Naive B cell (primary cell): ENCODE measurements at places on chromosomes 3 and 15. TPM values are rescaled to one million over a fixed set of nuclear protein-coding genes. Genes with fewer than 3 reads are reported as not detected.

DNA sequence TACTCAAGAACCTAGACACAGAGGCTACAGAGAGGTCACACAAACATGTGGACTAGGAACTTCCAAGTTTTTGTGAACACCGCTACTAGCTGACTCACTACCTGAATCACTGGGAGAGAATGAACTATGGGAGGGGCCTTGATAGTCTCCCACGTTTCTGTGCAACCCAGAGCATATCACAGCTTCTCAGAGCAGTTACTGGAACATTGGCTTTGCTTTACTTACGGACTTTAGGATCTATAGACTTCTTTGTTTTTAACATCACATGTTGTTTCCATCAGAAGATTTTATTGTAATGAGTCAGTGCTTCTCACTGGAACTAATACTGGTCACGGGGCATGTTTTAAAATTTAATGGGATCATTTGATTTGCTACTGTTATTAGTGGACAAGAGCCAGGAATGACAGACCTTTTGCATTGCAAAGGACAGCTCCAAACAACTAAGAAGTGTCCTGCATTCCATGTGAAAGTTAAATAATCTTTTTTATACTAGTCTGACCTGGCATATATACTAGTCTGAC lies 35.6 kb downstream of the RTP4 start:
- peaks cover 49% of the 10 kb centered on the region for H3K27me3 ChIP-seq
- H3K27ac ChIP-seq: no peak overlapping the region
- no peak overlapping the region for H3K4me3 ChIP-seq
- no peaks in the 10 kb centered on the region for H3K36me3 ChIP-seq
- no peak for DNase-seq

DNA sequence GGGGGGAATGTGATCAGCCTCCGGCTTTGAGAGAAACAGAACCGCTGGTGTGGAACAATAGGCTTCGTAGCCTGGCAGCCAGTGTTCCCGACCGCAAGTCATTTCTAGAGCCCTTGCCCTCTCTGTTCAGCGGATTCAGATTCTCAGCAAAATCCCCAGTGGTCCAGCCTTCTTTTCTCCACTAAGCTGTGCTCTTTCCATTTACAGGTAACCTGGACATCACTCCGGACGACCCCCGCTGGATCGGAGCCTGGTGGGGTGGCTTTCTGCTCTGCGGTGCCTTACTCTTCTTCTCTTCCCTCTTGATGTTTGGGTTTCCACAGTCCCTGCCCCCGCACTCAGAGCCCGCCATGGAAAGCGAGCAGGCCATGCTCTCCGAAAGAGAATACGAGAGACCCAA lies 250.6 kb downstream of the SLCO3A1 start:
- no peak overlapping the region for H3K27ac ChIP-seq
- no peaks in the 10 kb centered on the region for H3K36me3 ChIP-seq
- peaks cover 4% of the 10 kb centered on the region for H3K4me1 ChIP-seq
- H3K4me3 ChIP-seq: no peak overlapping the region
- DNase-seq: no peak
- peaks cover 6% of the 10 kb centered on the region for H3K27me3 ChIP-seq

- no peaks in the 10 kb centered on the region for H3K4me1 ChIP-seq
- no peak overlapping the region for H3K4me3 ChIP-seq
- H3K27ac ChIP-seq: no peak overlapping the region
- H3K36me3 ChIP-seq: no peaks in the 10 kb centered on the region
- no peaks in the 10 kb centered on the region for H3K27me3 ChIP-seq
Measured at GRCh38 chr3:62559831-62560445, 186.6 kb upstream of the FEZF2 start.

The PCNP gene
- 100 TPM for polyA plus RNA-seq

The CCDC33 gene
- polyA plus RNA-seq: not detected

The DVL3 gene
- polyA plus RNA-seq: 11.6 TPM

The TCTA gene
- polyA plus RNA-seq: 45.9 TPM
